ENCODE measurements at places on chromosomes 11 and 22.

- DNase-seq: no peak
Observed at GRCh38 chr11:118522571-118523072, 4.7 kb upstream of the TTC36 start.

DNA sequence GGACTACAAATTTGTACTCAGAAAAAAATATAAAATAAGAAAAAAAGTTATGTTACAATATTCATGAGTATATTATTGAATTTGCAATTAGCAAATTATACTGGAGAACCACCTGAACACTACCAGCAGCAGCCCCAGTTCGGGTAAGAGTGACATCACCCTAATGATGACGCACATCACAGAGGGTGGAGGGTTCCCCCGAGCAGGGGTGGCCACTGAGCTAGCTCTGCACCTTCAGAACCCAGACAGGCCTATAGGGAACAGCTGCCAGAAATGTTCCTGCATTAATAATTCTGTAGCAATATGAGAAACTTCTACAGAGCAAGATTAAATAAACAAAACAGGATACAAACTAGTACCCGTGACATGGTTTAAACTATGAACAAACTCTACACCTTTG lies 17.5 kb upstream of the ARAP1 start:
- DNase-seq: no peak

- DNase-seq: no peak
Observed at GRCh38 chr11:11977206-11977938, 31.1 kb downstream of the DKK3 start.

DNA sequence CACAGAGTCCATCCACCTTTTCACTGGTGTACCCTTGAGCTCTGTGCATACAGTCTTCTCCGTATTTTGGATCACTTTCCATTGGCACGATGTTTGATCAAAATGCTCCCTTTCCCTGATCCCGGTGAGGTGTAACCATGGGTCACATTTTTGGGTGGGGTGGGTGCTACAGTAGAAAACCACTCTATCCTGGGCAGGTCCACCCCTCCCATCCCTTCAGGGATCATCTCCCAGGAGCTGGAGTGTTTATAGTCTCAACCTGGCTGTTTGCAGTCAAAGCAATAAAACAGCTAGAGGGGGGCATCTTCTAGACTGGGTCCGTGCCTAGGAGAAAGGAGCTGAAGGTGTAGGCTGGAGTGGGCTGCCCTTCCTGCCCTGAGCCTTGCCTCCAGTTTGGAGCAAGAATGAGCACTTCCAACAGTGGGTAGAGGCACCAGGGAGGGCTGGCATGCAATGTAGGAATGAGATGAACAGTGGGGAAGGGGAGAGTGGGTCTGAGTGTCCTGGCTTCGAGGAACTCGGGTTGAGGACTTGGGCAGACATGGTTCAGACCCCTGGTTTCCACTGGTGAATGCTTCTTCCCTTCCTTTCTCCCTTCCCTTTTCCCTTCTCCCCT lies 38.8 kb downstream of the RNF141 start:
- DNase-seq: no peak

DNA sequence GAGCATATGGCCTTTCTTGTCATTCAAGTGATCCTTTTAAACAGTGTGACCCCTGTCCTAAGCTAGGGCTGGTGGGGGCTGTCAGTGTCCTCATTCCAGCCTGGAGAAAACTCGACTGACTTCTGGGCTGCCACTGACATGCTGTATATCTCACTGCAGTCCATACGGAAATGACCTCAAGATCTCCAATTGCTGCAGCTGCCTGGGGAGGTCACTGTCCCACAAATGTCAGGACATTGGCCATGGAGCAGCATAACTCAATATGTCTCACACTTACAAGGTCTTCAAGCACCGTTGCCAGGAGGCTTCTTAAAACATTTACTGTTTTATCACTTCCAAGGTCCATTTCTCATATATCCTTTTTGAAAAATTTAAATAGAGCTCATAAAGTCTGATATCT lies 27.8 kb upstream of the CSNK2A3 start:
- DNase-seq: no peak

- no peak for DNase-seq
Observed at GRCh38 chr11:12800032-12800671, 125.9 kb downstream of the TEAD1 start.

GRCh38 chr11:117663821-117664220 lies 133.2 kb downstream of the DSCAML1 start:
- no peak for DNase-seq

DNA sequence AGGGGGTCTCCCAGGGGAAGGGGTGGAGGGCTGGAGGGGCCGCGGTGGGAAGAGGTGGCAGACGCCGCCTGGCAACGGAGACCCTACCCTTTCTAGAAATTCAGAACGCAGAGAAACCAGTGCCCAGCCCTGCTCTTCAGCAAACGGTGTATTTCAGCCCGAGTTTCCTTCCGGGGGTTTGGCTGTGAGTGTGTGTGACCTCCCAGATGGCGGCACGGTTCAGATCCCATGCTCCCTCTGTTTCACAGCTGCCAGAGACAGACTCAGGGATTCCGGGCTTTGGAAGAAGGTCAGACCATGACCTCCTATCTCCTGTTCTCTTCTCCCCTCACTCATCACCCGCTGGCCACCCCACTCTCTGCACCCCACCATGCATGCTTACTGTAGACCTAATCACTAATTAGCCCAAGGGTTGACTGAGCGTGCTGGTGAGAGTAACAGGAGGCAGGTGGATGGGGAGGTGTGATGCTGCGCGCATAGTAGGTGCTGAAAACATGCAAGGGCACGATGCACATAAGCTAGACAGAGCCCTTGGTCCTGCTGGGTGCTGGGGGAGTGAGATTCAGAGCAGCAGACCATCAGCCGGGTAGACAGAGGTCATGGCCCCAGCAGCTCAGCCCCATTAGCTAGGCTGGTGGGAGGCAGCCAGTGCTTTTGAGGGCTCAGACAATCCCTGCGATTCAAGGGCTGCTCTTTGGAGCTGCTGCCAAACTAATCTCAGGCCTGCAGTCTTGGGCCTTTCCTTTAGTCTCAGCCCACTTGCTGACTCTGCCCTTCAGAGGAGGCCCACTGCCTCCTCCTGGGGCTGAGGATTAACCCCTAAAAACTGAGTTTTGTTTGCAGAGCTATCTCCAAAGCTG lies 256.5 kb upstream of the CADM1 start:
- DNase-seq: no peak

DNA sequence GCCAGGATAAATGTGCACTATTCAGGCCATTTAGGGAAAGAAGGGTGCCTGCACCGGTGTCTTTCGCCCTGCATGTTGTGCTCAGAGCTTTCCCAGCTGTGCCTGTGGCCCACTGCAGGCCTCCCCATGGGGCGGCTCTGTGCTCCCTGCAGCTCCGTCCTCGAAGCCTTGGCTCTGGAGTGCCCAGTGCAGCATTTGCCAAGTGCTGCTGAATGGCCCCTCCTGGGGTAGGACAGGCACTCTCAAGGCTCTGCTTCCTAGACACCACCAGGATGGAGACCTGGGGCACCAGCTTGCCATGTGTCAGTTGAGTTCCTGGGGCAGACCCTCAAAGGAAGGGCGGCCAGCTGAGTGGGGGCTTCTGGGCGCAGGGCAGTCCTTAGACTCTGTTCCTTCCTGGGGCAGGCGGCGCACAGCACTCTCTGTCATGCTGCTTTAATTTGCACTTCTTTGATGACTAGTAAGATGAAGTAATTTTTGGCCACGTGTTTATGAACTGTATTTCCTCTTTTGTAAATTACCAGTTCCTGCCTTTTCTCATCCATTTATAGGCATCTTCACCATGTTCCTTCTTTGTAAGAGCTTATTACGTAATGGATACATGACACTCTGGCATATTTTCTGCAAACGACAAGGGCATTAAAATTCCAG lies 32.1 kb upstream of the GNB1L start:
- no peak for DNase-seq

DNA sequence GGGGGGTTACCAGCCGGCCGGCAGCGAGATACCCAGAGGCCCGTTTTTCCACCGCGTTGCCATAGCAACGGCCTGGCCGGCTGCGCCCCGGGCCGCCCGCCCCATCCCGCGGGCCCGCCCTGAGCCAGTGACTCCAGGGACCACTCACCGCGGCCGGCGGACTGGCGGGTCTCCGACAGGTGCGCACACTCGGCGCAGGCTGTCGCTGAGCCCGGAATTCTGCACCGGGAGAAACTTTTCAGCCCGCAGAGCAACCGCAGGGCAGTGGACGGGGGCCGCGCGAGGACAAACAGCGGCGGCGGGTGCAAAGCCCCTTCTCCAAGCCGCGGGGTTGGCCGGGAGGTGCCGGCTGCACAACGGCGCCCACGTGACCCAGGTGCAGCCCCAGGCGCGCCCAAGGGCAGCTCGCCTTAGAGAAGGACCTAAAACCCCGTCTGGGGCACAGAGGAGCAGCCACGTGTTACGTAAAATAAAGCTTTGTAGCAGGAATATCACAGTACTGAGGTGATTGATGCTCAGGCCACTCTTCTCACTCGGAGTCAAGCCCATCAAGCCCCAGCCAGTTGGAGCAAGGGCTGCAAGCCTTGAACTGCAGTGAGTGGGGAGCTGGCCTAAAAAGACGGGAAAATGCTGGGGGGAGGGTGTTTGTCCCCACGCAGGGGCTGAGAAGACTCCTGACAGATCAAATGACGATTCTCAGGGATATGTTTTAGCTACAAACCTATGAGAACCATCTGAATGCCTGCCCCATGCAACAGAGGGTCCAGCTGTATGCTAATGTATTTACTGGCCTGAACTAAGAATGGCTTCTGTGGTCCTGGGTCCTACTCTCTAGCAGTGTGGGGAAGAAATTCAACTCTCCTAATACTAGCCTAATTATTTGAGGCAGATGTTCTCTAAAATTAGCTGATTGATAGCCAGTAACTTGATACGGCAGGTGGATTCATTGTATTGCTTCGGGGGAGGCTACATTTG lies at the start of gene STK33:
STK33 (minus strand) TSS at position 294 of the 975 bp plus-strand sequence. CDS start 119,323 bp downstream, outside the sequence.
- DNase-seq: no peak

DNA sequence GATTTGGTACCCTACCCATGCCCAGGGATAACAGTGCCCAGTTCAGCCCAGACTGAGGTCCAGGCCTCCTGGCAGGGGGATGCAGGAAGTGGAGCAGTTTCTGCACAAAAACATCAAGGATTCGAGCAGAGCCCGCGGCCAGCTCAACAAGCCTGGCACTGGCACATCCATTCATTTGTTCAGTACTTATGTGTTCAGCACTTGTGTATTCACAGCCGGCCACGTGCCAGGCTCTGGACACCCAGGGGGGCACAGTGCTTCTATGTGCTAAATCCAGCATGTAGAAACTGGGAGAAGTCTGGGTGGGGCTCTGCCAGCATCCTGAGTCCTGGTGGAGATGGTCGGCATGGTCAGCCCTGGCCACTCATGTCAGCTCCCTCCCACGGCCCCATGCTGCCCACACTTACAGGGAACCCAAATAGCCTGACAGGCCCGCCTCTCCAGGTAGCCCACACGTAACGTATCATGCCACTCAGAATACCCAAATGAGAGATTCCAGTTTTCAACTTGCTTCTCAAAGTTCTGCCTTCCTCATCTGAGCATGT lies 28.5 kb downstream of the LINC01488 start:
- no peak for DNase-seq

GRCh38 chr11:44868021-44868420 lies 82.7 kb downstream of the TP53I11 start:
- no peak for DNase-seq

GRCh38 chr22:20659258-20659657 lies 114.7 kb upstream of the SERPIND1 start:
- no peak for DNase-seq

- DNase-seq: no peak
Observed at GRCh38 chr11:69894181-69894611, 75.0 kb upstream of the FGF3 start.

- no peak for DNase-seq
Observed at GRCh38 chr11:64355078-64355940, 3.7 kb upstream of the RPS6KA4 start.

DNA sequence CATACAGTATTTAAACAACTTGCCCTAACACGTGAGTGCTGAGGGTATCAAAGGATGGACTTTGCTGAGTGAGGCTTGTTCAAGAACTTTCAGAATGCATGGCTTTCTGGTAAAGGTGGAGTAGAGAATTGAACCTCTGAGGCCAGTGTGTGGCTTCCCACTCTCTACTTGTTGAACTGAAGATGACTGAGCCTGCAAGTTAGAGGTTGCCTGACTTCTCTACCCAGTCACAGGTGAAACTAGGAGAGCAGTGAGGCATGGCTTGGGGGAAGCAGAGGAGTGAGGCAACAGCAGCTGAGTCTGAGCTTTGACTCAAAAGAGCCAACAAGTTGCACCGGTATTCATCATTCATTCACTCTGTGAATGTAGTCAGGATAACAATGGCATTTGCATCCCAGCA lies 256.4 kb upstream of the SESN3 start:
- DNase-seq: no peak
